ENCODE measurements at places on chromosomes 7 and 10. TPM values are rescaled to one million over a fixed set of nuclear protein-coding genes. Genes with fewer than 3 reads are reported as not detected.

Gene CAMK1D
- total RNA-seq = 25.6 TPM

DNA sequence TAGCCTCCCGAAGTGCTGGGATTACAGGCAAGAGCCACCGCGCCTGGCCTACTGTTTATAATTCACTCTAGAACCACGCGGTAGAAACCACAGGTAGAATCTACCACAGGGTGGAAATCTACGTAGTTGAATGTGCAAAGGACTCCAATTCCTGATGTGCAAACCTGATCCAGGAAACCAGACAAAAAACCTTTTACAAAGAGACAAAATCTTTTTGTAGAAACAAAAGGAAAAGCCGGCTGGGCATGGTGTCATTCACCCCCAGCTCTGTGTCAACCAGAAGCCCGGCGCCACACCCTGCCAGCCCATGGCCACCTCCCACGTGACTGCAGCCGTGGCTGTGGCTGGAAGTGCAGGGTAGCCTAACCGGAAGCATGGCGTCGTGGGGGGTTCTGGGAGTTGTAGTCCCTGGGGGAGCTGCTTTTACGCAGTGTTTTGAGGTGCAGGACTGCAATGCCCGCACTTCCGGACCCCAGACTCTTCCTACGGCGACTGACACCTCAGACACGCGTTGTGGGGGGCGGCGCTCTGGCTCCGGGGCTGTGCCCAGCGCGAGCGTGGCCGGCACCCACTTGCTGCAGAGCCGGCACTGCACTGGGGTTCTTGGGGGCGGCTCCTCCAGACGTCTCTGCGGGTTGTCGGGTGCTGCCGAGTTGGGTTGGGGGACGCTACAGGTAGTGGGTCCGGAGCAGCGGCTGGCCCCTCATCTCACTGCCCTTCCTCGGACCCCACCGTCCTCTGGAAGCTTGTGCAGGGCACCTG lies 41.5 kb upstream of the RNF216 start:
- DNase-seq = peak; percentile 95

Gene KCP
- total RNA-seq = under 0.01 TPM

Gene EPHA1
- 6.2 TPM for total RNA-seq

DNA sequence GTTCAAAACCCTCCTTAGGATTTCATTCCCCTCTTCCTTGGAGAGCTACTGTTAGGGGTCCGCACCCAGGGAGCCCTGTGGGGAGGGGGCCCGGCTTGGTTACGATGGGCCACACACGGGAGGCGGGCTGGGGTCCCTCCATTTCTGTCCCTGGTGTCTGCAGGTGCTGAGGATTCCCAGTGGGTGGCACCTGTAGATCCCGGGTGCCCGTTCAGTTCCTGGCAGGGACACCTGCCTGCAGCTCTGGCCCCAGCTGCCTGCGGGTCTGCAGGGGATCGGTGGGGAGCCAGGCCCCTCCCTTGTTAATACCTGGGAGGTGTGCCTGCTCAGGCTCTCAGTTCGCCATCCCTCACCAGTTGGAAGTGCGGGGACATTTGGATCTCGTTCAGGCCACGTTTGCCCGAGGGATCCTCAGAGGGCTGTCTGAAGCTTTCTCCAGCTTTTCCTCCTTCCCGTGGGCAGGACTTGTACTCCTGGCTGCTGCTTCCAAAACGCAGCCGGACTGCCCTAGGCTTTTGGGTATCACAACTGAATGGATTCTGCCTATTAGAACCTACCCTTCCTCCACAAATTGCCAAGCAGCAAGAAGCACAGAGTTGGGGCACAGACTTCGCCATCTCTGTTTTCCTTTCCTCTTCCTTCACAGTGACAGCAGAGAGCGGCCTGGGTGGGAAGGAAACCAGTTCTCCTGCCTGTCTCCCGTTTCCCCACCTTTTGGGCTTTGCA lies 22.3 kb upstream of the IL15RA start:
- no peak for DNase-seq

Gene HOXA13
- total RNA-seq = not detected

GRCh38 chr10:45470098-45471012 lies 96.3 kb downstream of the ALOX5 start:
- DNase-seq = peak; percentile 92

GRCh38 chr10:28661035-28661434 lies 16.3 kb upstream of the BAMBI start:
- DNase-seq = no peak

DNA sequence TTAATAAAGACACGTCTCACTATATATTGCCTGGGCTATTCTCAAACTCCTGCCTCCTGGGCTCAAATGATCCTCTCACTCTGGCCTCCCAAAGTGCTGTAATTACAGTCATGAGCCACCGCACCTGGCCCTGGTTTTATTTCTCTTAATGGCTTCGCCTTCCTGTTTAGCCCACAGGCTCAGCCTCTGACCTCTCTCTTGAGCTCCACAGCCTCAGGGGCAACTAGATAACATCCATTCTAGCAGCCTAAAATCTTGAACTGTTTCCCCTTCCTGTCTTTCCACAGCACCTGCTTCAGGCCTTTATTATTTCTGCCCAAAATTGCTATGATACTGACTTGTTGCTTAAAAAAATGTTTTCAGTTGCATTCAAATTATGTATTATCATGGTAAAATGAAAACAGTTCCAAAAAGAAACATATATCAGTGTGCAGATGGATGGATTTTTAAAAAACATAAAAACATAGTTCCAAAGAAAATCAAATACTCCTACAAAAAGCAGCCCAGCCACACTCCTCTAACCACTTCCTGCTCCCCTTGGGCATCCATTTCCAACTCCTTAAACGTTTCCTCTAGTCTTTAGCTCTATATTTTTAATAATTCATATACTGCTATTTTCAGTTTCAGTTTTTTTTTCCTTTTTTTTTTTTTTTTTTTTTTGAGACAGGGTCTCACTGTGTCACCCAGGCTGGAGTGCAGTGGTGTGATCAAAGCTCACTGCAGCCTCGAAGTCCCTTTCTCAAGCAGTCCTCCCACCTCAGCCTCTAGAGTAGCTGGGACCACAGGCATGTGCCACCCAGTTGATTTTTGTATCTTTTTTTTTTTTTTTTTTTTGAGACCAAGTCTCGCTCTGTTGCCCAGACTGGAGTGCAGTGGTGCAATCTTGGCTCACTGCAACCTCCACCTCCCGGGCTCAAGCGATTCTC lies 5.1 kb upstream of the BAZ1B start:
- peak; percentile 44 for DNase-seq

- no peak for DNase-seq
Measured at GRCh38 chr7:116307253-116307652, 96.9 kb downstream of the TES start.

DNA sequence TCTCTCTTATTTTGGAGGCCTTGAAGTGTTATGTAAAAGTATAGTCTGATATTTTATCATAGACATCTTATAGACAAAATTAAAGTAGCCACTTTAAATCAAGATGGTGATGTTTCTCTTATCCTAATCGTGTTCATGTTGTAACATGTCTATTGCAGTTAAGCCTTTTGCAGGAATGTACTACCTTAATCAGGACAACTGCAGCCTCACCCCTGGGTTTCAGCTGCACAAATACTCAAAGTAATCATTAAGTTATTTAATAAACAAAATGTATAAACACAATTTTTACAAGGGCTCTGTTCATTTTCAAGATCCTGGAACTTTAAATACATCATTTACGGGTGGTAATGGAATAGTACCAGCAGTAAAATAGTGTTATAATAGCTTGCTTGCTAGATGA lies 14.4 kb upstream of the KIF5B start:
- DNase-seq = no peak

Gene NANOS1
- total RNA-seq = 0.27 TPM

DNA sequence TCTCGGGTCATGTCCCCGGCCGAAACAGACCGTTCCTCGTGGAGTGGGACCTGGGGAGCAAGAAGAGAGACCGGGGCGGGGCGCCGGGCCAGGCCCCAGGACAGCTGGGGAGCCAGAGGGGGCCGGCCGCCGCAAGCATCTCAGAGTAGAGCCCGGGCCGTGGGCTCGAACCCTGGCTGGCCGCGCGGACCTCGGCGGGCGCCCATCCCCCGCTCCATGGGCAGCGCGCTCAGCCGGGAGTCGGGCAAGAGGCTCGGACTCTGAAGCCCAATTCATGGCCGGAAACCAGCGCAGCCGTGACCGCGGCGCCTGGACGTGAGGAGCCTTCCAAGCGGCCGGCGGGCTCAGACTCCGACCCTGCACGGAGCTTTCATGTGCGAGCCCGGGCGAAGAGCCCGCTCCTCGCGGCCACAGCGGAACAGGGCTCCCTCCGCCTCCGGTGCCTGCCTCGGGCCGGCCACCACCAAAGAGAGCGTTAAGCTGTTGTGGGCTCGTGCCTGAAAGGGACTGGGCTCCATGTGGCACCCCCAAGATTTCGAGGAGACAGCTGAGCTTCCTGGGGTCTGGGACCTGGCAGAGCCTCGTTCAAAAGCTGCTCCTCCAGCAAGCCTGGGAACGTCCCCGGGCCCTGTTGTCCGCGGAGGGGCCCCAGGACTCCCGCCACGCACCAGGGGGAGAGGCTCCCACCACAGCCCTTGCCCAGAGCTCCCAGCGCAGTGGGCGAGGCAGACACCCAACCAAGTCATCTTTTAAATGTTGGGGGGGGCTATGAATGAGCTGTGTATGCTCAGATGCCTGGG lies 757 bp upstream of the GRID1 start:
- no peak for DNase-seq

DNA sequence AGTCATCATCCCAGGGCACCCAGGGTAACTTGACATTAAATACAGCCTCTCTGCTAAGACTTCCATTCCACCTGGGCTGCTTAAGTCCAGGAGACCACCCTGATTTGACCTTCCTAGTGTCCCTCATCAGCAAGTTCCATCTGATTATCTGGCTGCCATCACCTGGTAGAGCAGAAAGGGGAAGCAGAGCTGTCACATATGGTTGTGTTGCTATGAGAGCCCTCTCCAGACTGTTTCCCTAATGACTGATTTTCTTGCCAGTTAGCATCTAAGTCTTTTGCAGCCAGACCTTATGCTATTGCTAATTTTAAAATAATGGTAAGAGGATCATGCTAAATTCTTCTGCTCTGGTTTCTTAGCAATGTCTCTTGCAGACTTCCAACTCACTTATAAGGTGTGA lies 38.7 kb downstream of the KCNH2 start:
- DNase-seq = no peak

- DNase-seq = no peak
Measured at GRCh38 chr7:95794917-95795515, 22.7 kb downstream of the DYNC1I1 start.
